ENCODE measurements at places on chromosomes 12 and 14.
A peak's percentile ranks its signal among the peaks of the same experiment; 100 is the strongest.

DNA sequence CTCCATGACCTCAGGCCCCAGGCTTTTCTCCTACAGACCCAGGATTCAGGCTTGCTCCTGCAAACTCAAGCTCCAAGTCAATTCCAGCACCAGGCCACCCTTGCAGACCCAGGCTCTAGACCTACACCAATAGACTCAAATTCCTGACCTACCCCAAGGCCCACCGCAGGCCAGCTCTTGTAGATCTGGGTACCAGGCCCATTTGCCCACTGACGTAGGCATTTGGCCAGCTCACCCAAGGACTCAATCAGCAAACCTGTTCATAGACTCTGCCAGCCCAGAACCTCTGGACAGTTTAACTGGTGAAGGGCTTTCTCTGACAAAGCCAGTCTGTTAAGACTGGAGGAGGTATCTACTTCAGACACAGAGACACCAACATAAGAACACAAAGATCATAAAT lies 52.3 kb downstream of the SPTSSA start:
- no peak for DNase-seq

- no peak for DNase-seq
These were observed 23.3 kb downstream of the CLEC1A start for GRCh38 chr12:10075451-10075850.

DNA sequence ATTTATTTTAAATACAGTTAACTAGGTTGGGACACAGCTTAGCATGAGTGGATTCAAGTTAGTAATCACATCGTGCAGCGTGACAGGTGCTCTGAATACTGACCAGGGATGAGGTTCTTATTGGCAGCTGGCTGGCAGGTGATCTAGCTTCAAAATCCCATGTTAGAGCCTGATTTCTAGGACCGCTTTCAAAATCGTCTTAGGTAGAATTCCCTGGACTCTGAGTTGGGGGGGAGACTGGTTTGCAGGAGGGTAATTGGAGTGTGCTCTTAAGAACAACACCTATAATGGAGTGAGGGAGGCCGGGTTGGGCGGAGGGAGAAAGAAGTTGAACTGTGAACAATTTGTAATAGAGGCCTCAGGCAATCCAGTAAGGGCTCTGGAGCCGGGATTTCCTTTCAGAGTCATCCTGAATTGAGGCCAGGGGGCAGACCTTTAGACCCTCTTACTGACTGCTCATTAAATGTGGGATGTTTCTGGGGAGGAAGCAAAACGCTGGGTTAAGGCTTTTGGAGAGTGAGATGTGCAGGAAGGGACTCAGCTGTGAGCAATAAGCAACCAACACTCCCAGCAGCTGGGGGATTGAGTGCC lies 874 bp upstream of the YARS2 start:
- no peak for DNase-seq

GRCh38 chr12:85516667-85517325 lies 236.8 kb downstream of the ALX1 start:
- no peak for DNase-seq

- DNase-seq = no peak
These were observed 55.4 kb downstream of the UBR7 start for GRCh38 chr14:93262446-93262845.

GRCh38 chr14:66141733-66142132 lies 344.4 kb upstream of the CCDC196 start:
- no peak for DNase-seq

DNA sequence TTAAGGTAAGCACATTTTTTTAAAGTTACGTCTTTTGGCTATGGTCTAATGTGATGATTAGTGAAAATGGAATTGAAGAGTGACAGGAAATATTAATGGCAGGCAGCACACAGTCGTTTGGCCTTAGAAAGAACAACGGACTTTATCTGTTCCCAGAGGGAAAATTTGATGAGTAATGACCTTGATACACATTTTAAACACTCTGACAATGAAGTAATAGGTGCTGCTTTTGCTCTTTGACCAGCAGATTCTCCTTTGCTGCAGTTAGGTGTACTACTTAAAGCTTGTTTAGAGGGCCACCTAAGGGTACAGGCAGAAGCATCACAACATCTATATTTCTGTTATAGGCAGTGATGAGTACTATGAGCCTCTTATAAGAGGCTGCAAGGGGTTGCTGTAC lies 27.1 kb upstream of the RNU6-8 start:
- peak; percentile 63 for DNase-seq

- DNase-seq = no peak
These were observed 294 bp downstream of the SAMD15 start for GRCh38 chr14:77377502-77377844.

GRCh38 chr12:91327889-91328288 lies 145.3 kb upstream of the DCN start:
- no peak for DNase-seq

GRCh38 chr14:78142998-78143397 lies 27.2 kb upstream of the NRXN3 start:
- DNase-seq = no peak

DNA sequence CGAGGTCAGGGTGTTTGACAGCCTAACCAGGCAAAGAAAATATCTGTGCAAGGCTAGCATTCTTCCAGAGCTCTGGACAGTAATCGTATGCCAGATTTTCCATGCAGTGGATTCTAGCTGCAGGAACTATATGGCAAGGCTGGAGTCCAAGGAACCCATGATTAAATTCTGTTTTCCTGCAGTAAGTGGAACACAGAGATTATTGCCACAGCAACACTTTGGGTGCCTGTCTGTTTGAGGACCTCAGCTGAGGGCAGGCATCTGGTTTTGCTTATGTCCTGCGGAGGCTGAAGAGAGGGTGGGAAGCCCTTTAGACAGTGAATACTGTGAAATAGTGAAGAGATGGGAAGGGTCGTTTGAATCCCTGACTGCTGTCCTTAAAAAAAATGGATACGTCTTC lies 104.4 kb downstream of the DAD1 start:
- no peak for DNase-seq
